Epithelial cell of proximal tubule (primary cell): ENCODE measurements at places on chromosomes 13 and 19.

DNA sequence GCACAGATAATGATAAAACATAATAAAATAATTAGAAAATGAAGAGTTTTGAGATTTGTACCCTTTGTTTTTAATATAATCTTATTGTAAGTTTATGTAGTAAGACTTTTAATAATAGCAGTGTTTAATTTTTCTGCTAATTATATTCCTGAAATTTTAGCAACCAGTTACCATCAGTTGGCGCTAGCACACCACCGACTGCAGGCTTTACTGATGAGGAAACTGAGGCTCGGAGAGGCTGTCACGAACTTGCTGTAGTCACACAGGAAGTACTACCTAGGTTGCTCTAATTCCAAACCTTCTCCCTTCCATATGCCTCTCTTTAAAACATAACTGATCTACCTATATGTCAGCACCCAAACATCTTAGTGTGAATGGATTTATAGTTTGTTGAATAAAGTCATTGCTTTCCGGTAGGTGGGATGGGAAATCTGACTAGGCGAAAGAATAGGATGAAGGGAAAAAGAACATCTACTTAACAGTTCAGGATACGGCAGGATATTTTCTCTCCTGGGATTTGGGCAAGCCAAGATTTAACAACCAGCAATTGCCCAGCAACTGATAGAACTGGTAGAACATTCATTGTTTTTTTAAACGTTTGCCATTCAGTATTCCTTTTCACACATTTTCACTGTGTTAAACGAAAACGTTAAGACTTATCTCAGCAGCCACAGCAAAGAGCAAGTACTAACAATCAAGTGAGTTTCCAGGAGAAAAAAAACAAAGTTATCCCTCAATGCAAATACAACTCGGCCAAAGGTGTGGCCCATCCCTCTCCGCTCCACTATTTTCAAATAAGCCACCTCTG is 822 bp upstream of the RFXAP start:
- no peak for DNase-seq

DNA sequence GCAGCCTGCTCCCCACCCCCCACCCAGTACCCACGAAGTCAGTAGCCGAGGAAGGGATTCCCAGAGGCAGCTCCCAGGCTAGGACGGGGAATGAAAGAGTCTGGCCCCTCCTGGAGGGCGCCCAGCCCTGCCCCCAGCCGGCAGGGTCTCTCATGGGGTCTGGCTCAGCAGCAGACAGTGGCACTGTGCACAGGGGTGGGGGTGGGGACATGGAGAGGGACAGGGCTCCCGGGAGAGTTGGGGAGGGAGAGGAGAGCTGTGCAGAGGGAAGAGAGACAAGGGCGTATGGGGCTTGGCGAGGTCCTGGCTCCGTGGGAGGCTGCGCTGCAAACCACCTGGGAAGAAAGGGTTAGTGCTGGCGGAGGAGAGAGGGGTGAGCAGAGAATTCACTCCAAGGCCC is 27.7 kb upstream of the ASF1B start:
- DNase-seq = no peak

DNA sequence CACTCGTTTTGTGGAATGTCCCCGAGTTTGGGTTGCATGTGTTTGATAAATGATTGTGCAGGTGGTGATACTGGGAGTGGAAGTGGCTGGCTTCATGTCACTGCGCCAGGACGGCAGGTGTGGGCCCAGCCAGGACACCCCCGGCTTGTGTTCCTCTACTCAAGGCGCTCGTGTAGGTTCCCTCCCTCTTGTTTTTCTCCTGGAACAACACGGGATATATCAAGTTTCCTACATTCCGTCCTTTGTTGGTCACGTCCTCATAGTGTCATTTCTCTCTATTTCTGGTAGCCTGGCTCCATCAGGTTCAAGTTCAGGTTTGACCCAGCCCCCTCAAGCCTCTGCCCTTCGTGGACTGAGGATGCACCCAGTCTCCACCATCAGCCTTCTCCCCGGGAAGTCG is 16.3 kb downstream of the IL17D start:
- no peak for DNase-seq

DNA sequence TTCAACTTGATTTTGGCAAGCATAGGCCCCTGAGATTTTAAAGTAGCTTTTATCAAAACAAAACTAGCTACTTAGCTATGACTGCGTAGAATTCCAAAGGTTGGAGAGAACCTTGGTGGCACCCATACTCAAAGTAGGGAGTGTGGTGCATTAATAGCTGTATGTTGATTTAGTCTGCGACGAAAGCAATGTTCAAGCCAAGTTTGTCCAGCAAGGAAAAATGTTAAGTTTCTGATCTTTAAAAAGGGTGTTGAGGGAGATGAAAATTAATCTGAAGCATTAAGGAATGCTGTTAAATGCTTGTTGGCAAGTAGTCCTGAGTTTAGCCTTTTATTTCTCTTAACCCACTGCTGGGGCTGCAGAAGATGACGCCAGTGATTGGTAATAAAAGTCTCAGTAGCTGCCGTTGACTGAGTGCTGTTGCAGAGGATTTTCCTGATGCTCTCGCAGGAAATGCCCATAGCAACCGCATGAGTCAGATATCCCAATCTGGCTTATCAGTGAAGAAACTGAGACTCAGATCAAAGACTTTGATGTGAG is 75.9 kb upstream of the RNF113B start:
- no peak for DNase-seq

DNA sequence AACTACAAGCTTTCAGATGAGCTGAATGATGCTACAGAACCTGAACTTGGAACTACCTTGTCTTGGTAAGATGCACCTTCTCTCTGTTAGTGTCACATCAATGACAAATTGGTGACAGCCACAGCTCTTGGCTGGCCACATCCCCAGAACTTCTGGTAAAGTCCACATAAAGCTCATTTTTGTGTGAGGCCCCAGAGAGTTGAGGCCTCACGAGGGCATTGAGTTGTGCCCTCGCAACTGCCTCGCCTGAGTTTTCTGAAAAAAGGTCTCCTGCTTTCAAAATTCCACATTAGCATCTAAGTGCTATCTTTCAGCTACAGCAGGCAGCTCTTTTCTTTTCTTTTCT is 42.6 kb downstream of the MRPL57 start:
- no peak for DNase-seq

- no peak for DNase-seq
These were observed 86.2 kb upstream of the USP29 start for GRCh38 chr19:57033576-57033975.

DNA sequence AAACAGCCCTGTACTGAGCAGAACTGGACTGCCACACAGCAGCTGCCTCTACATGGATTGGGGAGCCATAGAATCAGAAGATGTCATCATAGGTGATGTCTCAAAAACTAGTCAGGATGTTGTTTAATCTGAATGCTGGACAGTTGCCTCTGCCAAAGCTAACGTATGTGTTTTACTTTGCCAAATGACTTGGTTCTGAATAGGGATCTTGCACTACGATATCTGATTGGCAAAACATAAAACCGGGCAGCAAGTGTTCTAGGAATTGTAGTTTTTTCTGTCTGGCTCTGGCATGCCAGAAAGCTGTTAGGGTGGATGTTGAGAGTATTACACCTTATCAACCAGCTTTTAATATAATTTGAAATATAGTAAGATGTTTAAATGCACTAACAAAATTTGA is 645.9 kb downstream of the GPC5 start:
- no peak for DNase-seq

DNA sequence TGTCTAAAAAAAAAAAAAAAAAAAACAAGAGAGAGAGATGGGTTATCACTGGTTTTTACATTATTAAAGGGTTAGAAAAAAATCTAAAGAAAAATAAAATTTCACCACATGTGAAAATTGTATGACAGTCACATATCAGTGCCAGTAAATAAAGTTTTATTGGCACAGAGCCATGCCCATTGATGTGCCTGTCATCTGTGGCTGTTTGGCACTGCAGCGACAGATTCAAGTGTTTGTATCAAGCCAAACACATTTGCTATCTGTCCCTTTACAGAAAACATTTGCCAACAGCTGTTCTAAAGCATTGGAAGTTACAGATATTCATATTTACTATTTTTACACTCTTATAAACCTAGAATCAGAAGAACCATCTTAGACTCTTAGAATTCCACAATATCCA is 16.3 kb downstream of the FCHO1 start:
- no peak for DNase-seq
